HAP-1 (cell line): ENCODE measurements at places on chromosomes 1 and 21.
A peak's percentile ranks its signal among the peaks of the same experiment; 100 is the strongest.

GRCh38 chr1:162916407-162916806 is 55.4 kb upstream of the CCDC190 start:
- DNase-seq: no peak

DNA sequence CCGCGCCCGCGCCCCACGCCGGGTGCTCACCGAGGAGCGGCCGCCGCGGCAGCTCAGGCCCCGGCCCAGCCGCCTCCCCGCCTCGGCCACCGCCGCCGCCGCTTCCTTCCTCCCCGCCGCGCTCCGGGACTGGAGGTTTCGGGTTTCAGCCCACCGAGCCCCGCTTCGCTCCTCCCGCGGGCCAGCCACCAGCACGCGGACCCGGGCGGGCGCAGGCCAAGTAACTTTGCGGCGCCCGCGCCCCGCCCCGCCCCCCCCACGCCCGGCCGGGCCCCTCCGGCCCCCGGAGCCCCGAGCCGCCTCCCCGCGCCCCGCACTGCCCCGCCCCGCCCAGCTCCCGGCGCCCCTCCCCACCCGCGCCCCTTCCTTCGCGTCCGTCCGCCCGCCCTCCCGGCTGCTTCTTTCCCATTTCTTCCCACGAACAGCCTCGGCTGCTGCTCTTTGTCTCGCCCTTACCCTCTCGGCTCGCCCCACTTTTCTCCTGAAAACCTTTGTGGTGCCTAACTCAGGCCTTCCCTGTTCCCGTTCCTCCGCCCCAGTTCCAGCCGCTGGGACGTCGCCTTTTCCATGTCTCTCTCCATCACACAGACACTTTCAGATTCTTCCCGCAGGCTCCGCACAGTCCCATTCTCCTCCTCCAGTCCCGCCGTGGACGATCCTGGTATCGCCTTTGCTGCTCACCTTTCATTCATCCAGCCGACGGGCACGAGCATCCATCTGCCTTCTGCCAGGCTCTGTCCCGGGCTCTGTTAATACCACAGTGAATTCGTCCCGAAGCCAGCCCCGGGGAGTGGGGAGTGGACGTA is at the start of gene GPR161:
Gene GPR161 (minus strand): TSS at position 222 of the 806 bp plus-strand sequence. CDS start 32,080 bp downstream, outside the sequence.
- peak; percentile 47 for DNase-seq

GRCh38 chr1:161222175-161223019 is 1.0 kb downstream of the APOA2 start:
- DNase-seq: no peak

- no peak for DNase-seq
Observed at GRCh38 chr1:115467196-115467595, 129.1 kb upstream of the NGF start.

DNA sequence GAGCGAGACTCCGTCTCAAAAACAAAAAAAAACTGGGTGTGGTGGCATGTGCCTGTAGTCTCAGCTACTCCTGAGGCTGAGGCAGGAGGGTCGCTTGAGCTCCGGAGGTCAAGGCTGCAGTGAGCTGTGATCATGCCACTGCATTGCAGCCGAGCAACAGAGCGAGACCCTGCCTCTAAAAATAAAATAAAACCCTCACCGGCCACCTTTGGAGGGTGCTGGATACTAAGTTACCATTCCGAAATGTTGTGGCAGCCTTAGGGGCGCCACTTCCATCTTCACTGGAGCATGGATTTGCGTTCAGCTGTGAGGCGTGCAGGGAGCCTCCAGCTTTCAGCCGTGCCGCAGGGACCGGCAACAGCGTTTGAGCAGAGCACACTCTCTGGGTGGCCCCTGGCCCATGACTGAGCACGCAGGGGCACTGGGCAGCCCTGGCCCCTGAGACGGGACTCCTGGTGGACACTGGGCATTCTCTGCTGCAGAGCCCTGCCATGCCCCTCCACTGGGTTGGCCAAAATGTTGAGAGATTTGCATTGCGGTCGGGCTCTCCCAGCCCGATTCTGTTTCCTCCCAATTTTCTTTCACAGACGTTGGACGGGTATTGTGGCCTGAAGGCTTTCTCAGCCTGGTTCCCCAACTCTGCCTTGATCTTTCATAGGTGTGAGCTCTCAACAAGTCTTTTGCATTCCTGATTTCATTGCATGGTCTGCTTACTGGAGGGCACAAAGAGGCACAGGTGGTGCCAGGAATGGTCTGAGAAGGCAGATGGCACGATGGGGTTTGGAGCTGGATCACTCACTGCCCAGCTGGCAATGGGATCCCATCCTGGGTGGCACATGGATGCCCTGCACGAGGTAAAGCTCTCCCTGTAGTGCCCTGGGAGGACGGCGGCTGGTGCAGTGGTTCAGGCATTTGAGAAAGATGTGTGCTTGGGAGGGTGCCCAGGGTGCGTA is 5.8 kb upstream of the CFAP74 start:
- no peak for DNase-seq

DNA sequence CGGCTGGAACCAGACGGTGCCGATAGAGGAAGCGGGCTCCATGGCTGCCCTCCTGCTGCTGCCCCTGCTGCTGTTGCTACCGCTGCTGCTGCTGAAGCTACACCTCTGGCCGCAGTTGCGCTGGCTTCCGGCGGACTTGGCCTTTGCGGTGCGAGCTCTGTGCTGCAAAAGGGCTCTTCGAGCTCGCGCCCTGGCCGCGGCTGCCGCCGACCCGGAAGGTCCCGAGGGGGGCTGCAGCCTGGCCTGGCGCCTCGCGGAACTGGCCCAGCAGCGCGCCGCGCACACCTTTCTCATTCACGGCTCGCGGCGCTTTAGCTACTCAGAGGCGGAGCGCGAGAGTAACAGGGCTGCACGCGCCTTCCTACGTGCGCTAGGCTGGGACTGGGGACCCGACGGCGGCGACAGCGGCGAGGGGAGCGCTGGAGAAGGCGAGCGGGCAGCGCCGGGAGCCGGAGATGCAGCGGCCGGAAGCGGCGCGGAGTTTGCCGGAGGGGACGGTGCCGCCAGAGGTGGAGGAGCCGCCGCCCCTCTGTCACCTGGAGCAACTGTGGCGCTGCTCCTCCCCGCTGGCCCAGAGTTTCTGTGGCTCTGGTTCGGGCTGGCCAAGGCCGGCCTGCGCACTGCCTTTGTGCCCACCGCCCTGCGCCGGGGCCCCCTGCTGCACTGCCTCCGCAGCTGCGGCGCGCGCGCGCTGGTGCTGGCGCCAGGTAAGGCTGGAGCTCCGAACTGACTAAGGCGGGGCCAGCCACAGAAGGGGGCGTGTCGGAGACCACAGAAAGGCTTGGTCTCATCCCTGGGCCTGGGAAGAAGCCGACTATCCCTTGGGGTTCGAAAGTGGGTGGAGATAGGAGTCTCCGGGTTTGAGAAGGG is 486 bp downstream of the SLC27A3 start:
- DNase-seq: peak; percentile 89

DNA sequence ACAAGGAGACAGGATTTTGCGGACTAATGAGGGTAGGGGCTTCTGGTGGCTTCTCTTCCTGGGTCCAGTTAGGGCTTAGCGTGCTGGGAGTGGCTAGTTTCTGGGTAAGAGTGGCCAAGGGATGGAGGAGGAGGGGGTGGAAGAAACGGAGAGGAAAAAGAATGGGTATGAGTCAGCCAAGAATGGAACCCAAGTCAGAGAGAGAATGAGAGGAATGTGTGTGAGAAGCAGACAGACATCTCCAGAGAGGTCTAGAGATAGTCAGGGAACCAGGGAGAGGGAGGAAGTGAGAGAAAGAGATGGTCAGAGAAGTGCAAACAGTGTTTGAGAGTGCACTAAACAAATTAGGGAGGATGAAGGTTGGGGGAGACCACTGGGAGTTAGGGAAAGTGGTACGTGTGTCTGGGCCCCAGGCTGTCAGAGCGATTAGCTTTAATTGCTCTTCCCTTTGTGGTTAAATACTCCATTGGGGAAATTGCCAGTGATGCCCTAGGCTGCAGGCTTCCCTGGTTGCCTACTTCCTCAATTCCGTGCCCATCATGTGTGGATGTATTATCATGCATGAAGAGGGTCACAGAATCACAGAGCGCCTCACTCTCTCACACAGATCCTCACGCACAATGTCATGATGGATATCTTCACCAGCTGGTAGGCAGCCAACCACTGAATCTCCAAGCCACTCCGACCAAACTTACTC is 1.4 kb downstream of the PEA15 start:
- no peak for DNase-seq

- DNase-seq: no peak
Observed at GRCh38 chr21:15199414-15200383, 134.9 kb upstream of the NRIP1 start.
